ENCODE measurements at places on chromosomes 12 and 14.

DNA sequence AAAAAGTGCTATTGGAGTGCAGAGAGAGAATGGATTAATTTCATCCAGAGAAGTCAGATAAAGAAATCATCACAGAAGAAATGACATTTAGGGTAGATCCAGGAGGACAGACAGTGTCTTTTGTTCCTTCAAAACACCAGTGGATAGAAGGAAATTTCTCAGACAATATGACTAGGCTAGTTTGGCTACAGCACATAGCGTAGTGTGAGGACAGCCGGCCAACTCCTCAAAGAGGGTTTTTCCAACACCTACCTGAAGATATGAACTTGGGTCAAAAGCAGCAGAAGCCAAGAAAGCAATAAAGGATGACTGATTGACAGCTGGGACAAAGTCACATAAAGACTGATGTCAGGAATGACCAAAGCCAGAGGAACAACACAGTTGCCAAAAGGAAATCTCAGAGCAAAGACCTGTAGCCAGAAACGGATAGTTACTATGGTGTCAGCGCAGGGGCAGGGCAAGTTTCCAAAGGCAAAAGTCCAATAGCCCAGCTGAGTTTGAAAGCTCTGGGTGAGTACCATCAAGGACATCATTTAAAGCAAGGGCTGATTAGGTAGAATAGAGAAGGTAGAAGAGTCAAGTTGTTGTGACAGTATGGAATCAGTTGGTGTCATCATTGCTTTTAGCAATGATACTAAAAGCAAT lies 58.7 kb upstream of the PDE3A start:
- no peak for DNase-seq

DNA sequence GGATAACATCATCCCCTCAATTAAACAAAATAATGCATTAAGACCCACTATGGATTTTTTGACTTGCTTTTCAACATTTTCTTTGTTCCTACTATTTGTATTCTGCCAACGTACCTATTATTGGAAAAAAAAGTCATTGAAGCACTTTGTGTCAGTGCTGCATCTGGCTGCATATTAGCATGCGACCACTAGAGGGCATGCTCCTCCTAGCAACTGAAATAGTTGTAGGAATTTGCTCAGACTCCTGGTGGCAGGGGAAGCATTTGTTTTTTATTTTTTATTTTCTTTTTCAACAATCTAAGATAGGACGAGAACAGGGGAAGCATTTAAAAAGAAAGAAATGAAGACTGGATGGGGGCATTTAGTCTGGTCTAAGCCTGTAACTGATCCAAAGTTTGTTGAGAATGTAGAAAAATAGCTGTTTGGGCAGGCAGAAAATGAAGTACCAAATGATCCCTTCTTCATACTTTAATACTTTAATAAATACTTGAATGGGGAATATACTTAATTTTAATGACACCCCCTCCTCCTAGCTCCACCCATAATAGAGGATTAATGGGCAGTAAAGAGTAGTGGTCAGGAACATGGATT lies 14.5 kb upstream of the CLEC4A start:
- DNase-seq, result peak; percentile 23

- DNase-seq, result no peak
Observed at GRCh38 chr14:58918066-58918738, 270.3 kb upstream of the DAAM1 start.

- DNase-seq, result no peak
Observed at GRCh38 chr12:75854681-75855309, 176.8 kb downstream of the PHLDA1 start.

DNA sequence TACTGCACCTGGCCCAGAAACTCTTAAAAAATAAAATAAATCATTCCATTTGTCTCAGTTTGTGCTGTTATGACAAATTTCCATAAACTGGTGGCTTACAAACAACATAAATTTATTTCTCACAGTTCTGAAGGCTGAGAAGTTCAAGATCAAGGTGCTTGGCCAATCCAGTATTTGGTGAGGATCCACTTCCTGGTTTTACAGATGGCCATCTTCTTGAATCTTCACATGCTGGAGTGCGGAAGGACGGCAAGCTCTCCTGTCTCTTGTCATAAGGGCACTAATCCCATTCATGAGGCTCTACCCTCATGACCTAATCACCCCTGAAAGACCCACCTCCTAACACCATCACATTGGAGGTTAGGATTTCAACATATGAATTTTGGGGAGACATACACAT lies 29.9 kb upstream of the MYBPC1 start:
- DNase-seq, result no peak

DNA sequence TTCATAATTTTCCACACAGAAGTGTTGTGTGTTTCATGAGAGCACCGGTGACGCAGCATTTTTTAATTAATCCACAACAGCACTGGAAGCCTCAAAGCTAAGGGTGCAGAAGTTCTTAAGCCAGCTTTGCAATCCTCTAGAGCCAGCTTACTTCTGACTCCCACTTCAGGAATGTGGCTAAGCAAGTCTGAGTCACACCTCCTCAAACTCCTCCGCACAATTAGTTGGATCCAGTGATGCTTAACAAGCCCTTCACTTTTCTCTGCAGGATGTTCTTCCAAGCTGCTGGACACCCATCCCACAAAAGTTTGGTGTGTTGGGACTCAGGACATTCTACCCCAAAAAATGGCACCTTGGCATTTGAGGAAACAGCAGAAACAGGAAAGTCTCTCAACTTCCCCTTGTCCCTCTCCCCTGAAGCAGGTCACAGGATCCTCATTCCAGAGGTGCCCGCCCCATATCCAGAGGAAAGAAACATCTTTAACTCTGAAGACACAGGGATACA lies 210.0 kb downstream of the PPM1H start:
- DNase-seq, result peak; percentile 73

DNA sequence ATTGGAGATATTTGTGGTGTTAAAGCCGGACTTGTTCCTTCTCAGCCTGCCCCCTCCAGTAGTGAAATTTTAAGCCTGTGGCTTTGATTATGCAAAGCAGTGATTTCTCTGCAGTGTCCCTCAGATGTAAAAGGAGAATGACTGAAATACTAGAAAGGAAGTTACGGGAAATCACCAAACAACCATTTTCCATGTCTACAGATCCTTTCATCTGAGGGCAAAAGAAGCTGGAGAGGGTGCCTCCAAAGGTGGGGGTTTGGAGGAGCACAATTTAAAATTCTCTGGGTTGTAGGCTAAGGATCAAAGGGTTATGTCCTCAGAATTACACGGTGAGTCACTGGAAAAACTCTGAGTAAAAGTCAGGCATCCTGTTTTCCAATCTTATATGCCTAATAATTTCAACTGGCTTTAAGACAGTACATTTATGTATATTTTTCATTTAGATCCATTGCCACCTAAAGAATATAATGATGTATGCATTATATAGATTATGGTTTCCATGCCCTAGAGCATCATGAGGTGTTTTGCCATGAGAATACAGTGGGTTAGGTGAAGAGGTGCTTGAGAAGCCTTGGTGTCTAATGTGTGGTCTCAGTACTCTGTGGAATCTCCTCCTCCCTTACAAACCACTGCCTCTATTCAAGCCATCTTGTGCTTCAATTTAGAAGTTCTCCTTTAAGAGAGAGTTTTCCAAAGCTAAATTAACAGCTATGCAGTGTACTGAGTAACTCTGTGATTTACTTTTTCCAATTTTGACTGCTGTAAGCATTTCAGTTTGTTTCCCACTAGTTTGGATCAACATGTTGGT lies 362.1 kb downstream of the RAD51B start:
- no peak for DNase-seq

- DNase-seq, result no peak
Observed at GRCh38 chr12:20620261-20620660, 74.9 kb upstream of the SLCO1C1 start.

DNA sequence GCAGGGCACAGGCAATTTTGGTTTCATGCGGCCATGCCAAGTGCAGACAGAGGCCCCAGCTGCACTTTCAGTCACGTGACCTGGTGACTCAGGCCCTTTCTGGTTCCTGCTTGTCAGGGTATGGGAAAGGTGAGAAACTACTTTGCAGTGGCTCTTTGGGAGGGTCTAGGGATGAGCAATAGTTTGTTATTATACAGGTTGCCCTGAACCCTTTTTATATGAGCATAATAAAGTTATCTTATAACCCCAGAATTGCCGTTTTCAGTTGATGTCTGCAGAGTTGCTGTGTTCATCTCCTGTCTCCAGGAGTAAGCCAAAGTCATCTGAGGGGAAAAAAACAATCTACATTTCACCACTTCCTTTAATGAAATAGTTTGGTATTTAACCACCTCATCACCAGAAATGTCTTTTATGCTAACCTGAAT lies 30.9 kb upstream of the EMP1 start:
- DNase-seq, result no peak

DNA sequence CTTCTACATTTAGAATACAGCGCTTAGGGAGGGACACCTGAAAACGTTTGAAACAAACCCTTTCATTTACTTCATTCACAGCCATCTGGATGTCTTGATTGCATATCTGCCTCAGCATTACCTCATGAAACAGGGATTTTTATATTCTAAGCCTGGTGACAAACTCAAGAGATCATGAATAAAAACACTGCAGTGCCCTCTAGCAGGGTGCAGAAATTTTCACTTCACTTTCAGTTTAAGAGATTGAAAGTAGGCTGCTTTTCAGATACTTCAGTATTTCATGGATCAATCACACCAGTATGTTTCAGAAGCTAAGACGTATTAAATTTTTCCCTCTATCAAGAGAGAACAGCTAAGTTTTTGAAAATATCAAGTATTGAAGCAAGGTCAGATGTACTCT lies 467.8 kb downstream of the MDGA2 start:
- DNase-seq, result no peak

GRCh38 chr14:91722386-91722785 lies 9.5 kb downstream of the CATSPERB start:
- no peak for DNase-seq

GRCh38 chr12:16524378-16524777 lies 81.6 kb downstream of the LMO3 start:
- no peak for DNase-seq

DNA sequence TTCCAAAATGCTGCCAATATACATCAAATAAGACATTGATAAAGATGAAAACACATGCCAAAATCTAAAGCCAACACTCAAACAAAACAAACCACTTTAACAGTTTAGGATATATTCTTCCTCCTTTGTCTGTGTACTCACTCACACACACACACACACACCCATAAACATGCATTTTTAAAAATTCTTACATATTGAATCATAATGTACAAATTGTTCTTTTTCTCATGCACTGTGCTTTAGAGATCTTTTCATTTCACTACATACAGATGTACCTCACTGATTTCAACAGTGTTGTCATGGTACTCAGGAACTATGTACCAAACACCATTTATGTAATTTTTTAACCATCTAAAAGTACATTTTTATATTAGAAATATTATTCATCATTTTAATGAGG lies 9.5 kb upstream of the RERG start:
- no peak for DNase-seq

DNA sequence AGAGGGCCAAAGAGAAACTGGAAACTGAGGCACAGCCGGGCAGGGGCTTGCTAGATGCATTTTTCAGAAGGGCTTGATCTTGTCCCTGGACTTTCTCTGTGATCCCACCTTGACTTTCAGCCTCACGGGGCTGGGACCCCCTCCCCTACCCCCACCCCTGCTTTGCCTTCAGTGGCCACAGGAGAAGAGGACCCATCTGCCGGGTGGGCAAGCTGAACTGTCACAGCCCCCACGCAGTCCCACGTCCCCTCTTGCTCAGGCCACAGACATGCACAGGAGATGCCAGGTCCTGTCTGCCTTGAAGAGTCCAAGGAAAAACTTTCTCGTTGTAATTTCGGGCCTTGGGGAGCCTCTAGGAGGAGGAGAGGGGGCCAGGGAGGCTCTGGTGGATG lies 158.9 kb downstream of the KIF26A start:
- DNase-seq, result no peak

DNA sequence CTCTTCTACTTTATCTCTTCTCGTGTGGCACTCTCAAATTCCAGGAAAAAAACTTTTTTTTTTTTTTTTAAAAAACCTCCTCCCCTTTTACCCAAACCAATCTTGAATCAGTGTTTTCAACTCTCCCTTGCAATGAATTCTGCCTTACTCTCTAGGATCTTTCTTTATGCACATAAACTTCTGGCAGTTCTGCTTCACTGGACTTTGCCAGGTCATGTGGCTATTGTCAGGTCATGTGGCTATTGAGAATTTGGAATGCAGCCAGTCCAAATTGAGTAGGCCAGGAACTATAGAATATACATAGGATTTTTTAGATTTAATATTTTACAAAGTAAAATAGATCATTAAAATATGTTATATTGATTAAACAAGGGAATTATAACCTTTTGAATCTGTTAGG lies 218.2 kb downstream of the TMTC3 start:
- DNase-seq, result no peak

DNA sequence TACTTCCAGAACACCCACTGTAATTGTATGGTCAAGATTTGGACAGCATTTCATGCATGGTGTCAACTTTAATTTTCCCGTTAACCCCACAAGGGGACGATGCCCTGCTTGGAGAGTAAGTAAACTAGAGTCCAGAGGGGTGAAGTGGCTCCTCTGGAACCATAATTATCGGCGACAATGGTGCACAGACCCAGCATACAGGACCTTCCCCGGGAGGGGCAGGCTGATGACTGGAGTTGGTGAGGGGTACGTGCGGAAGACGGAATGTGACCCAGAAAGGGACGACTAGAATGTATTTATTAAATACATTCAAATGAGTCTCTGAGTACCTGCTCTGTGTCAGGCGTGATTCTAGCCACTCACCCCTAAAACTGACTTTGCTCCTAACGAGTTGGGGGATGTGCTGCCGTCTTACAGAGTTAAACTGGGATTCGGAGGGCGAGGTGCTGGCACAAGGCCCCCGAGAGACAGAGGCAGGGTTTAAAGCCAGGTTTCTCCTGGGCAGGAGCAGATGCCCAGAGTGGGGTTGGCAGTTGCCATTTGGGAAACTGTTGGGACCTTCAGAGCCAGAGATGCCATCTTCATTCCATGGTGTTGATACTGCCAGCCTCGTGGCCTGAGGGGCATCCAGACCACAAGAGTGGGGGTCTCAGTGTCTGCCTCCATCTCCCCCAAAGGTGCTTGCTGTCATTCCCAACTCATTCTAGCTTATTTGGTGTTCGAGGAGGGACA lies 10.9 kb downstream of the RTL1 start:
- DNase-seq, result no peak

DNA sequence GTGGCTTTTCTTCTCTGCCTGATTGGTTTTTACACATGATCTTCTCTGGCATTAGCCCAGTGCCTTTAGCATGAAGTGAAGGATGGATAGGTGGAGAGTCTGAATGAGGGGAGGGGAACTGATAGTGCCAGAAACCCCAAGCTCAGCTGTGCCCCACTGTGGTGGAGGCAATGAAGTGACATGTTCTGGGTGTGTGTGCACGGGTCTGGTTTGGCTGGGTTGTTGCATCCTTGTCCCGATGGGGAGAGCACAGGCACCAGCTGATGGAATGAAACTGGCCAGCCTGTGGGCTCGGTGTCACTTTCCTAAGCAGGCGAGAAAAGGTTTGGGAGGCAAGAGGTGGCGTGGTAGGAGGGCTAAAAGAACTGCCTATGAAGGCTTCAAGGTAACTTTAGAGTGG lies 65.3 kb downstream of the CACNA1C start:
- DNase-seq, result no peak

GRCh38 chr14:102092806-102093205 lies 6.0 kb upstream of the HSP90AA1 start:
- DNase-seq, result no peak

DNA sequence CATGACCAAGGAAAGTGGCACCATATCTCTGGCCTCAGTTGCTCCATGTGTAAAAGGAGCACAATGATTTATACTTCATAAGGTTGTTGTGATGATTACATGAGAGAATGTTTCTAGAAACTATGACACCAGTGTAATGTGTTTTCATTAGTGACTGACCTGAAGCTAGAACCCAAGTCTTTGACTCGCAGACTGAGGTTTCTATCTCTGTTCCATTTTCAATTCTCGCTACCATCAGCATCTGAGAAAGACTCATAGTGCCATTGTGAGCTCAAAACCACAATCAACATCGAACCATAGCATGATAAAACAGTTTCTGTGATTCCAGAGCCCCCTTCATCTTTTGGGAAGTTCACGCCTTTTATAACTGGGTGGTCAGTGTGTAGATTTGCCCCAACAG lies 53.8 kb downstream of the STAB2 start:
- no peak for DNase-seq

Measured in H1 (cell line).